NCI-H1092 (cell line): ENCODE measurements at places on chromosomes 11 and 22.

DNA sequence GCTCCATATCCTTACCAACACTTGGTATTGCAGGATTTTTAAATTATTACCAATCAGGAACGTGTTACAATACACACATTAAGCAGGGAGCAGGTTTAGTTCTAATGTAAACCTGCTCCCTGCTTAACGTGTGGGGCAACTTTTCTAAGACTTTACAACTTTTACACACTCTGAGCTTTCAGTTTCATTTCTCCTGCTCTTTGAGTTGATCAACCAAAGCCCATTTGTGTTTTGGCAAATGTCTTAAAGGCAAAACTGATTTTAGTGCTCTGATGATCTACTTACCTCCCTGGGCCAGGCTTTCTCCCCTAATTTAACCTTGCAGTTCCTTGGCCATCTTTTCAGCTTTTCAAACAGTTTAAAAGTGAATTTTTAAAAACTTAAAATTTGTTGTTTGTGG lies 70.9 kb downstream of the ZBTB44 start:
- no peak for DNase-seq

DNA sequence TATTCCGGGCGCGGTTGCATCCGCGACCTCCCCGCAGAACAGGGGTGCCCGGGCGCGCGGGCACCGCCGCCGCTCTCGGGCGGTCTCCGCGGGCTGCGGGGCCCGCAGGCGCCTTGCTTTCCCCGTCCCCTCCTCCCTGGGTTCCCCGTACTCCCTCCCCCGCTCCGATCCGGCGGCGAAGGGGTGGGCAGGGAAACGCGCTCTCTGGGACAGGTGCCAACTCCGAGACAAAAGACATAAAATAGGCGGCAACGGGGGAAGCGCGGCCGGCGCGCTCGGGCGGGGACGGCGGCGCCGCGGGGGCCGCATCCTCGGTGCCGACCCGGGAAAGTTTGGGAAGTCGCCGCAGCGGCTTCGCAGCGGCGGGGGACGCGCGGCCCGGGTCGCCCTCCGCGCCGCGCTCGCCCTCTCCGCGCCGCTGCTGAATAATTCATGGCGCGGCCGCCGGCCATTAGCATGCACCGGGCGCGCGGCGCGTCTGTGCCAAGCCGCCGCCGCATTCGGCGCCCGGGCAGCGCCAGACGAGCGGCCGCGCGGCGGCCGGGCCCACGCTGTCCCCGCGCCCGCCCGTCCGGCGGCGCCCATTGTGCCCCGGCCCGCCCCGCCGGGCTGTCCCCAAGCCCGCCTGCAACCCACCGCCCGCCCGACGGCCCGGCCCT lies 78.7 kb upstream of the PPARA start:
- peak; percentile 55 for DNase-seq

DNA sequence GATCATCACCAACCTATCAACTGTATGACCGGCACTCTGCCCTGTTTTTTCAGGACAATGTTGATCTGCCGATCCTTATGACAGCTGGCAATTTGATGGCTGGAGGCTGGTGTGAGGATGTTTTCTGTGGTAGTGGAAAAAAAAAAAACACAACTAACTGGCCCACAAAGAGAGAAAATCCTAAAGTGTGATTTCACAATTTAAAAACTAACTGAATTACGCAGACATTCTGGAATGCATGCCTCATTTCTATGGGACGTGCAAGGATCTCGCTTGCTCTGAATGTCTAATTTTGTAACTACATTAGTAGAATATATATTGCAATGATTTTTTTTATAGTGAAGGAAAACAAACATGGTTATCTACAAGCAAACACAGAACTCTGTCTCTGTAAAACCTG lies 590.5 kb downstream of the ETS1 start:
- DNase-seq = no peak

DNA sequence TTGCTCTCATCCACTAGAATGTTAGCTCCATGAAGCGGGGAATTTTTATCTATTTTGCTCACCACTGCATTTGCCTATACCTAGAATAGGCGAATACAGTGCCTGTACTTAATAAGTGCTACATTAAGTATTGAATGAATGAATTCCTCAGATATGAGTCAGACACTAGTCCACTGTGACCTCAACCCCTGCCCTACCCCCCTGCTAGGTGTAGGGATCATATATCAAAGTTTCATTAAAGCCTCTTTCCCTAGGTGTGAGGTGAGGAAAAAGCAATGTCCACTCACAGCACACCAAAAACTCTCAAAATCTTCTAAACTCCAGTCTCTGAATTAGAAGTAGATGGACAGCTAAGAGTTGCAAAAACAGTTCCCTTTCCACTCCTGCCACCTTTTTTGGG lies 9.8 kb upstream of the PSMA1 start:
- DNase-seq = no peak

- peak; percentile 86 for DNase-seq
These were observed 13.8 kb downstream of the PHLDB1 start for GRCh38 chr11:118621071-118621783.

- no peak for DNase-seq
These were observed 75.7 kb downstream of the NFAM1 start for GRCh38 chr22:42356533-42356932.

DNA sequence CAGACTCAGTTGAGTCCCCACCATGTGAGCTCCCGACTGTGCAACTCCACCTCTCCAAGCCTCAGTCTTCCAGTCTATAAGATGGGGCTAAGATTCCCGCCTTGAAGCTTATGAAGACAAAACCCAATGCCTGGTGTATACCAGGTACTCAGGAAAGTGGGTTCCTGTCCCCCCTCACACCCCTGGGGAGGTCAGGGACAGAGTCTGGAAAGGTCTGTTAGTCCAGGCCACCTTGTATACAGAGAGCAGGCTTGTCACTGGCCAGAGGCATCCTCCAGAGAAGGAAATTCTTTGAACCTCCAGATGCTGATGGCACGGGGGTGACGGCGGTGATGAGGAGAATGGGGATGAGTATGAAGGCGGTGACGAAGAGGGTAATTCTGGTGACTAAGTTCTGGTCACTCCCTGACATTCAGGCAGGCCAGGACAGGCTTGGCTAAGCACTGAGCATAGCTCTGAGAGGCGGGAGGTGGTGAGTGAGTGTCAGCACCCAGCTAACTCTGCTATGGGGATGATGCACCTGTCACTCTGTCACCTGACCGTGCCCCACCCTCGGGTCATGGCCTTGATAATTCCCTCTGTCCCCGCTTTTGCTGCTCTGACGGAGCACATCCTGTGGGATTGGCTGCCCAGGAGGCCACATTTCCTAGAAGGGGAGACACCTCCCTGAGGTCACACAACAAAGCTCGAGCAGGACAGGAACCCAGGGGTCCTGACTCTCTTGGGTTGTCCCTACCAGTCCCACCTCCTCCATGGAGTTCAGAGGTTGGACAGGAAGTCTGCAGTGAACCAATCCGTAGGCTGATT lies 30.9 kb upstream of the CSNK1E start:
- DNase-seq = no peak

DNA sequence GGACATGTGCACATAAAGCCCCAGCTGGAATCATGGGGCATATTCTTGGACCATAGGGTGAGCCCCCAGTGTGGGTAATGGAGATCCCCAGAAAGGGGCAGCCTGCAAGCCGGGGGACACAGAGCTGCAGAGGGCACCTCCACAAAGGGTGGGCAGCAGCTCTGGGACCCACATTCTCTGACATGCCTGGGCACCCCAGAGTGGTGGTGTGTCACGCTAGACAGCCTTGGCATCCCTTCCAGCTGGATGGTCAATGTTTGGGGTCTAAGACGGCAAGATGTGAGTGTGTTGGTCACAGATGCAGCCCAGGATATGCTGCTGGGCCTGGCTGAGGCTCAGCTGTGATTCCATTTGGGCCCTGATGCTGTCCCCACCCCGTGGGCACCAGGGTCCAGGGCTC lies 9.7 kb downstream of the ADORA2A start:
- no peak for DNase-seq
